ENCODE measurements at places on chromosomes 13 and 19.

DNA sequence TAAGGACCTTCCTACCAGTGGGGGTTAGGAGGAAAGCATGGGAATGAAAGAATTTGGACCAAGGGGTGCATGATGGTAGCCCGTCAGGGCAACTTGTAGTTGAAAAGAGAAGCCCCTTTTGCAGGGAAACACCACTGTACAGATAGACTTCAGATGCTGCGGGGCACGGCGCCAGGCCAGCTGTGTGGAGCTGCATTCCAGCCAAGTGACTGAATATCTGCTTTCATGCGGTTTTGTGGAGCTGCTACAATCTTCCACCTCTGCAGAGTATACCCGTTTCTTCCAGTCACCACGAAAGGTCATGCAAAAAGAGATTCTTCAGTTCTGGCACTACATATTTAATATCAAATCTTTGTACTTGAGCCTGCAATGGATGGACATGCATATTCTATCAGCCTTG lies 104.7 kb downstream of the RGCC start:
- no peak for DNase-seq

DNA sequence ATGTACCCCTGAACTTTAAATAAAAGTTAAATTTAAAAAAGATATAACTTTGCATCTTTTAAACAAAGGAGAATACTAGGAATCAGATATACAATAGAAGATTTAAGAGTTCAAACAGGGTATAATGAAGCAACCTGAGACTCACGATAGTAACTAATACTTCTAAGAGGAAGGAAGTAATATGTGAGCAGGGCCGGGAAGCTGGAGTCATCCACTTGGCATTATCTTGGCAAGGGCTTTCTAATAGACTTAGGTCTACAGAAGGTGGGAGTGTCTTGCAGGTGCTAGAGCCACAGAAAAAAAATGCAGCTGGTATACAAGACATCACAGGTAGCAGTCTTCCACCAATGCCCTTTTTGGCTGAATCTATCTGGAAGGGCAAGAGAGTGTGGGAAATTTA lies 231.9 kb downstream of the KCTD12 start:
- no peak for DNase-seq

DNA sequence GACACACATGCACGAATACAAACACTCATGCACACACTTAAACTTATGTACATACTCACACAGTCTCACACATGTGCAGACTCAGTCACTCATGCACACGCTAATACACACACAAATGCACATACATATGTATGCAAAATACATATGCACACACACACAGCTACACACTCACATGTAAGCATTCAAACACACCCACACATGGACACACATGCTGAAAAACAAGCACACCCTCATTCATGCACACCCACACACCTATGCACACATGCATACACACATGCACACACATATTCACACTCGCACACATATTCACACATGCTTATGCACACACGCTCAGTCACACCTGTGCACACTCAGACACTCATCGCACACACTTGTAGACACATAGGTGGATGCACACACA lies 9.3 kb downstream of the MUC16 start:
- no peak for DNase-seq

DNA sequence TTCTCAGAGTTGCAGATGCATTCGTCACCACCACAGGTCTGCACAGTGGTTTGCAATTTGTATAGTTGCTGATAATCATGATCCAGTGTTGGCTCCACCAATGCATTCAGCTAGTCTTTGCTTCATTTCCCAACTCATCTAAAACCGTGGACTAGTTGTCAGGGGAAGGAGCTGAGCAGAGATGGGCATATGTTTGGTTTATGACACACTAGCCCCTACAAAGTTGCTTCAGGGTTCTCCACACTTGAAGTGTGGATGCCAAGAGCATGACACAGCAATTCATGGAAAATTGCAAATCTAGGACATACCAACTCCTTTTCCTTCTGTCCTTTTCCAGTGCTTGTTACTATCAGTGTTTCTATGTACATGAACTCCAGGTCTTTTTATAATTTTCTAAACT lies 168.0 kb downstream of the TNFSF13B start:
- DNase-seq = no peak

GRCh38 chr13:31894931-31895330 lies 136.6 kb upstream of the FRY start:
- no peak for DNase-seq

DNA sequence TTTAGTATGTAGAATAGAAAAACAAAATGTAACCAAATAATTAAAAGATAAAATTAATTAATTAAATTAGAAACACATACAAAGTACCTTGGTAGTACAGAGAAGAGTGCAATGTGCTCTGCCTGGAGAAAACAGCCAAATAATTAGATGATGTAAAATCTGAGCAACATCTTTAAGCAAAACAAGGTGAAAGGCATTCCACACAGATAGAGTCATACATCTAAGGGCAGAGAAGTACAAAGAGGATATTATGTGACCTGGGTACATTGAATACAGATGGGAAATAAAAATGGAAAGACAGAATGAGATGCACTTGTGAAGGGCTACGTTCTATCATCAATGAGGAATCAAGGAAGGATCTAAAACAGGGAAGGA lies 25.2 kb upstream of the FNDC3A start:
- DNase-seq = no peak

DNA sequence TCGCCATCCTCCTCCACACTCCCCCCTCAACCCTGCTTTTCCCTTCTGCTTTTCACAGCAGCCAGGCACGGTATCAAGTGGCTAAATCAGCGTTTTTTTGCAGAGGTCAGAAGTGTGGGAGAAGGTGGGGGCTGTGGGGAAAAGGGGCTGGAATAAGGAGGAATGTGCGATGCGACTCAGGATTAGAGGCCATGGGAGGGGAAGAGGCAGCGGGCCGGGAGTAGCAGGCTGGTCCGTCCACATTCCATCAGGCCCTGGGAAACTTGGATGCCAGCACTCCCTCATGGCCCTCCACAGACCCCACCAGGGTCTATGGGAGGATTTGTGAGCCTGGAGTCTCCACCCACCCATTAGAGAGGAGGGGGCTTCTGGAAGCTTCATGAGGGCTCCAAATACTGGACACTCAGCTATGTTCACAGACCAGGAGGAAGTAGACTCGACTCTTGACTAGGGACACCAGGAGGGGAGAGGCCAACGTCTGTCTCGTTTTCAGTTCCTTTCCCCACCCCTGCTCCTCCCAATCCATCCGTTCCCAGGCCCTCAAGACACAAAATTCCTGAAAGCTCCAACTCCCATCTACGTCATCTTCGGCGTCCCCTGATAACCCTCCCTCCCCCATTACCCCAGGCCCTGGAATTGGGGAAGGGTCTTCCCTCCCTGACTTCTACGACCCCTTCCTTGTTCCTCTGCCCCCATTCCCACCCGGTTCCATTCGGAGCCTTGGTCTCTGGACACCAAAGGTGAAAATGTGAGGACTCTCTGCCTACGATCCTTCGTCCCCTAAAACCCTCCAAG lies 3.3 kb upstream of the KCNC3 start:
- DNase-seq = peak; percentile 47

DNA sequence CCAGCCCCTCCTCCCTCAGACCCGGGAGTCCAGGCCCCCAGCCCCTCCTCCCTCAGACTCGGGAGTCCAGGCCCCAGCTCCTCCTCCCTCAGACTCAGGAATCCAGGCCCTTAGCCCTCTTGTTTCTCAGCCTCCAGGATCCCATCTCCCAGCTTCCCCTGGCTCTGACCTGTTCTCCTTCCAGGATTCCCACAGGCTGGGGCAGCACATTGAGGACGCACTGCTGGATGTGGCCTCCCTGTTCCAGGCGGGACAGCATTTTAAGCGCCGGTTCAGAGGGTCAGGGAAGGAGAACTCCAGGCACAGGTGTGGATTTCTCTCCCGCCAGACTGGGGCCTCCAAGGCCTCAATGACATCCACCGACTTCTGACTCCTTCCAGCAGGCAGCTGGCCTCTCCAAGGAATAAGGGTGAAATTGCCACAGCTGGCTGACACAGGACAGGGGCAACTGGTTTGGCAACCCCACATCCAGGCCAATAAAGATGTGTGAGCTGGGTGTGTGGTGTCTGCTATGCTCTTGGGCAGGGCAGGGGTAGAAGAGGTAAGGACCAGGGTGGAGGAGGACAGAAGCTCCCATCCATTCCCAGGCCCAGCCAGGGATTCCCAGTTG lies 22.4 kb downstream of the CPT1C start:
- no peak for DNase-seq

DNA sequence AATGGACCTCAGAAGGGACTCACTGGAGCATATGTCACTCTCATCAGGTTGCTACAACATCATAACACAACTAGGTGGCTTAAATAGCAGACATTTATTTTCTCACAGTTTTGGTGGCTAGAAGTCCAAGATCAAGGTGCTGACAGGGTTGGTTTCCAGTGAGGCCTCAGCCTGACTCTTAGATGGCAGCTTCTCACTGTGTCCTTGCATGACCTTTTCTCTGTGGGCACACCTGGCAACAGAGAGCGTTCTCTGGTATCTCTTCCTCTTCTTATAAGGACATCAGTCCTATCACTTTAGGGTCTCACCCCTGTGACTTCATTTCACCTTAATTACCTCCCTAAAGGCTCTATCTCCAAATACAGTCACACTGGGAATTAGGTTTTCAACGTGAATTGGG lies 74.5 kb downstream of the CYSLTR2 start:
- no peak for DNase-seq

DNA sequence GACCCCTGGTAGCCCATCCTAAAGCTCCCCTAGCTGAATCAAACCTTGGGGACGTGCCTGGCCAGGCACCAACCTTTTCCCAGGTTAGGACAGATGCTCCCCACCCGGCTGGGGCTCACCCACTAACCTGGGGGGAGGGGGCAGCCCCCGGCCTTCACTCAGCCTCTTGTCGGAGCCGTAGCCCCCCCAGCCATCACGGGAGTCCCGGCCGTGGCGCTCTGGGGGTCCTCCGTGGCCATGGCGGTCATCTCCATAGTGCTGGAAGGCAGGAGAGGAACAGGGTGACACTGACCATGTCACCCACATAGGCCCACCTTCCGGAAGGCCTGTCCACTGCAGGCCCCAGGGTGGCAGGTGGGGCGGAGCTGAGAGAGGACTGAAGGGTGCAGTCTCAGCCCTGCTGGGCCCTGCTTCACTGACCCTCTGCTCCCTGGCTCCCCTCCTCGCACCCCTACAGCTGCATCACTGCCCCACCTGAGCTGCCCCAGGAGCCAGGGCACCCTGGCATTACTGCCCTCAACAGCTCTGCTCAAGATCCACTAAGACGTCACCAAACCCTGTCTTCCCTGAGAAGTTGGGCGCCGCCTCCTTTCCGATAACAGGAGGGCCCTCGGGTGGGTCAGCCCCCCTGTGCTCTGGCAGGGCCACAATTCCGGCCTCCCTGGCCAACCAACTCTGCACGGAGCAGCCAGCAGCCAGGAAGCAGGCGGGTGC lies 22.6 kb upstream of the TINCR start:
- DNase-seq = no peak

DNA sequence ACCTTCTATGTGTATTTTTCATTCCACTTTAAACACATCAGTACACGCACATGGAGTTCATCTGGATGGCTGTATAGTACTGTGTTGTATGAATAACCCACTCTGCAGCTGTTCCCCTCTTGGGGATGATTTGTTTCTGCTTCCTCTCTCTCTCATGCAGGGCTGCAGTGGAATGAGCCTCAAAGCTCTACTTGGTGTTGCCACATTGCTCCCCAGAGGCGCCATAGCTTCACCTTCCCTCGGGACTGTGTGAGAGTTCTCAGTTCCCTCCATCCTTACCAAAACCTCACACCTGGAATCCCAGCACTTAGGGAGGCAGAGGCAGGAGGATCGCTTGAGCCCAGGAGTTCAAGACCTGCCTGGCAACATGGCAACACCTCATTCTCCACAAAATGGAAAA lies 28.4 kb upstream of the GPR183 start:
- no peak for DNase-seq

- no peak for DNase-seq
These were observed 315.0 kb upstream of the SPRY2 start for GRCh38 chr13:80655778-80656511.

- DNase-seq = no peak
These were observed 60.2 kb downstream of the THSD1 start for GRCh38 chr13:52345631-52346251.

GRCh38 chr13:90565985-90566713 lies 781.3 kb upstream of the MIR17HG start:
- no peak for DNase-seq

DNA sequence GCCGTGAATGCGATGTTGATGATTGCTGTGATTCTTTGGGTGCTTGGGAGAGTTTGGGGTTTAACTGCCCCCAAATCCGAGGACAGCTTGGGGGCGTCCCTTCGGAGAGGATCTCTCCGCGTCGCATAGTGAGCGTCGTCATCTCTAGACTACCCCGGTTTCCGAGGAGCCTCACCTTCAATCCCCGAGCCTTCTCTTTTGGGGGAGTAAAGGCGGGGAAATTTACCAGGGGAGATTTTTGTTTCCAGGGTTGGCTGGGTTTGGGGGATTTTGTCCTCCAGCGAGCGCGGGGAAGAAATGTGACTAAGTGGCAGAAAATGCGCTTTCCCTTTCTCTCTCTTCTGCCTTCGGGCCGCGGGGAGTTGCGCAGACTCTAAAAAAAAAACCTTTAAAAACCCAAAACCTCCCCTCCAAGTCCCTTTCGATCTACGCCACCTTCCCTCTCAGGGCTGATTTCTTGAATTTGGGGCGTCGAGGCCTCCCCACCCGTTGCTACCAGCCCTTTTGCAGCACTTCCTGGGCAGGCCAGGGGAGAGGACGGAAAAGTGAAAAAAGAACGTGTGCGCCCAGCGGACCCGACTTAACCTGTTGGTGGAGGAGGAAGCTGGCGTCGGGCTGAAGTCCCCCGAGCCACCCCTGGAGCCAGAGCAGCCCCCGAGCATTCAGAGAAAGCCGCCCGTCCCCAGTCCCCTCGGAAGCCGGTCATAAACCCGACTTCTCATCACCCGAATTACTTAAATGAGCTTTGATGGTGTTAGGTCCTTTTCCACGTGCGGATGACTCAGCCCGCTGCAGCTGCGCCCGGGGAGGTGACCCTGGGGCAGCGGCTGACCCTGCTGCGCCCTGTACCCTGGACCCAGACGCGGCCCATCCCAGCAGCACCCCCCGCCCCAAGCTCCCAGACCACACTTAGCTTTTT lies 17.7 kb downstream of the NFIX start:
- peak; percentile 74 for DNase-seq

- no peak for DNase-seq
These were observed 3.3 kb downstream of the GRIN2D start for GRCh38 chr19:48396824-48397176.

DNA sequence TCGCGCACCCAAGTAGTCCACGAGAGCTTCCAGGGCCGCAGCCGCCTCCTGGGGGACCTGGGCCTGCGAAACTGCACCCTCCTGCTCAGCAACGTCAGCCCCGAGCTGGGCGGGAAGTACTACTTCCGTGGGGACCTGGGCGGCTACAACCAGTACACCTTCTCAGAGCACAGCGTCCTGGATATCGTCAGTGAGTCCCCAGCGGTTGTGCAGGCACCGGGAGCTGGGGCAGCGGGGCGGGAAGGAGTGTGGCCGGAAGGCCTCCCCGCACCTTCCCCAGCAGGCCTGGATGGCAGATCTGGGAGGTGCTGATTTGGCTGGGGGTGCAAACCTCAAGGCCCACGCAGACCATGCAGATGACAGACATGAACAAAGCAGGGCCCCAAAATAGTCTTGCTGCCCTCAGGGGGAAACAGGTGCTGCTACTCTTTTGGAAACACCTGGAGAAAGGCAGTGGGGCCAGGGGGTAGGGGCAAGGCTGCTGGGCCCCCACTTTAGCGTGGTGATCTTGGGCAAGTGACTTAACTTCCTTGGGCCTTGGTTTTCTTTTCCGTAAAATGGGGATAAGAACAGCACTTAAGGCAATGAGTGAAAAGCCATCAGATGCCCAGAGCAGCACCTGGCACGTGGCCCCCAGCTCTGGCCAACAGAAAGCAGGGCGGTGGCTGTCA lies 4.0 kb downstream of the MAG start:
- peak; percentile 12 for DNase-seq
